ENCODE measurements at places on chromosomes 16 and 17. TPM values are rescaled to one million over a fixed set of nuclear protein-coding genes. Genes with fewer than 3 reads are reported as not detected.

TPSG1 gene
- not detected for total RNA-seq

C16orf54 gene
- not detected for total RNA-seq

DPEP2 gene
- not detected for total RNA-seq

UBTF gene
- total RNA-seq = 49.2 TPM

ACSM5 gene
- total RNA-seq = not detected

WNK4 gene
- 0.44 TPM for total RNA-seq

LRRC37A gene
- 4.2 TPM for total RNA-seq

CCL5 gene
- total RNA-seq = 0.29 TPM

MGAT5B gene
- total RNA-seq = 0.22 TPM

ITGAX gene
- under 0.01 TPM for total RNA-seq

KRT17 gene
- total RNA-seq = 0.66 TPM

MRPL38 gene
- 44.2 TPM for total RNA-seq

WRAP53 gene
- total RNA-seq = 15.7 TPM

TNFRSF13B gene
- total RNA-seq = not detected

CLEC3A gene
- total RNA-seq = not detected

DPEP2NB gene
- total RNA-seq = not detected

DRC3 gene
- total RNA-seq = 0.86 TPM

KRT23 gene
- total RNA-seq = not detected

TACO1 gene
- total RNA-seq = 23.5 TPM

FAM20A gene
- total RNA-seq = 0.57 TPM

ALOX12B gene
- total RNA-seq = not detected

CLEC18A gene
- total RNA-seq = 0.66 TPM

RBFOX1 gene
- total RNA-seq = not detected

CFDP1 gene
- 37.9 TPM for total RNA-seq

PLEKHG4 gene
- 6.6 TPM for total RNA-seq

MAFG gene
- 48.1 TPM for total RNA-seq

BCO1 gene
- total RNA-seq = not detected

SEPTIN12 gene
- not detected for total RNA-seq

MT3 gene
- total RNA-seq = not detected

HOXB1 gene
- not detected for total RNA-seq

FAHD1 gene
- 77.3 TPM for total RNA-seq

ALOX15 gene
- total RNA-seq = 0.44 TPM

KRT27 gene
- total RNA-seq = not detected

PRR35 gene
- 0.14 TPM for total RNA-seq
